ENCODE measurements at places on chromosomes 7 and 10. TPM values are rescaled to one million over a fixed set of nuclear protein-coding genes. Genes with fewer than 3 reads are reported as not detected.

DNA sequence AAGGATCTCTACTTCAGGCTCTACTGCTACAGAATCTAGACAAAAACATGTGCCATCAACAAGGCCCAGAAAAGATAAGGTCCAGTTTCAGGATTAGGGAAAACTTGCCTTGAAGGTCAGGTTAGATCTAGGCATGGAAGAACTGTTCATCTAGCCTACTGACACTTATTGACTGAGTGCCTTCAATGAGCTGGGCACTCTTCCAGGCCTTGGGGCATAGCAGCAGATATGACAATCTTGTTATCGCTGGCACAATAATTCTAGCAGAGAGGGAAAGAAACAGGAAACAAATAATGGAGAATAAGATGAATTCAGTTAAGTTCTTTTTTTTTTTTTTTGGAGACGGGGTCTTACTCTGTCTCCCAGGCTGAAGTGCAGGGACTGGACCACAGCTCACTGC is 71.6 kb downstream of the ADCYAP1R1 start:
- no peak for DNase-seq

DNA sequence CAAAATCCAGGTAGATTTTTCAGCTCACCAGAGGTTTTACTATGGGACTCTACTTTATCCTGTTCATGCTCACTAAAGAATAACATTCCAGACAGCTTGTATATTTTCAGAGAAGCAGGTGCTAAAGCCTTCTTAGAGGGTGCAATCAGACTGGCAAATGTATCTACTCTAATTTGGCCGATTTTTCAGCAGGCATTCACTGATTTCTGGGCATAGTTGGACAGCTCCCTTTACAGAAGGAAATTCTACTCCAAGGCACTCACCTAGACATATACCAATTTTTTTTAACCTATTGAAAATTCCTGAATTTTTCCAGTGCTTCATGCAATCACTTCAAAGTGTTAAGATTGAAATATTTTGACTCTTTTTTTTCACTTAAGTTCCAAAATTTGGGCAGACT is 3.8 kb upstream of the CNTNAP2 start:
- DNase-seq = no peak

The AIFM2 gene
- polyA plus RNA-seq = 2.6 TPM

DNA sequence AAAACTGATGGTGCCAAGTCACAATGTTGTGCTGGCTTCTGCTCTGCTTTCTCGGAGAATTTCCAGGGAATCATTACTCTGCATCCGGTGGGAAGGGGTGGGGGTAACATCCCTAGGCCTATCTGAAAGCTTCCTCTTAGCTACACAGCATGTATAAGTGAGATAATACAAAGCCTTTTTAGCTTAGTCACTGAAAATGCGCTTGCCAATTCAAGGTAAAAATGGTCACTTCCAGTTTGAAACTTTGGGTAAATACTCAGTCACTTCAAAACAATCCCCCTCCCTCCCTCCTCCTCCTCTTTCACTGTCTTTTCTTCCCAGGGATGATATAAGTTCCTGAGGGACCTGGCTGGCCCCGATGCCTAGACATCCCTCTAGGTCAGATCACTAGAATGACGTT is 57.3 kb upstream of the APBB1IP start:
- no peak for DNase-seq

DNA sequence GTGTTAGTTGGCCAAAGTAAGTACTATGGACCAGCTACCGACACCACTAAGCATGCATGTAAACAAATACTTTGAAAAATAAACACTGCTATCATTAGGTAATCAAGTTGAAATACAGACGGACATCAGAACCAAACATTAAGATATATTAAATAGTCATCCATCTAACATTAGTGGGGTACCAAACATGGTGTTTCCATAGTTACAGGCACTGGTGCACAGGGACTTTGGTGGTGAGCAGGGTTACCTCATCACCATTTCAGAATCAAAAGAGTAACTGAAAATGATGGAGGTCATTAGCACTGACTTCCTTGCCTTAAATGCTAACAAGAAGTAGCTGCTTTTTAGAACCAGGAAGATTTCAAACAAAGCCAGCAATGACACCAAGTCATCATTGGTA is 23.9 kb downstream of the EBLN1 start:
- no peak for DNase-seq

DNA sequence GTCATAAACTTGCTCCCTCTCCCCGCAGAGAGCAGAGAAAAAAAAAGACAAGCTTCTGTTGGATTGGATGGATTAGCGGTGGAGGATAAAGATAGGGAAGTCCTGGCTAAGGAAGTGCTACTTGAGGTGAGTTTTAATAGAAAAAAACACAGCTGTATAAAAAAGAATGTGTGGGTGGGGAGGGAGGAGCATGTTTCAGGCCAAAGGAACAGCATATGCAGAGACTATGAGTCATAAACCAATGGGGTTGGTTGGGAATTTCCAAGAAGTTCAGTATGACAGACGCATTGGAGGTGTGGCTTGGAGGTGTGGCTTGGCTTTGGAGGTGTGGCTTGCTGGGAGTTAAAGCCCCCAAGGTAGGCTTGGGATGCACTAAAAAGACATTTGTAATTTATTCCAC is 103.0 kb upstream of the LSM8 start:
- no peak for DNase-seq

DNA sequence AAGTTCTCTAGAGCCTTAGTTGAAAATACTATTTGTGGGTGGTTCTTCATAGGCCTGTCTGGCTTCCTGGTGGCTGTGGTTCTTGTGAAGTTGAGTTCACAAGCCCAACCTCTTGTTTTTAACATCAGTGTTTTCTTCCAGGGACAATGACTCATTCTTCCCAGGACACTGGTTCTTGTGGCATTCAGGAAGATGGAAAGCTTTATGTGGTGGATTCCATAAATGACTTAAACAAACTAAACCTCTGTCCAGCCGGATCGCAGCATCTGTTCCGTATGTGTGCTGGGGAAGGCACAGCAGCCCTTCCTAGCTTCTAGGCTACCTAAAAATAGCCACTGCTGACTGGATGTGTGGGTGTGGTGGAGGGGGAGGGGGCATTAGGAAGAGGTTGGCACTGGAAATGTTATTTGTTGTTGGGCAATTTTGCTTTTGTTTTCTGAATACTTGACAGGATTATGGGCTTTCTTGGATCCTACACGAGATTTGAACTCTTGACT is 3.9 kb downstream of the LSMEM1 start:
- DNase-seq = no peak

- no peak for DNase-seq
These were observed 824 bp downstream of the RELN start for GRCh38 chr7:103988468-103989199.

The ATP5MK gene
- 420 TPM for polyA plus RNA-seq

GRCh38 chr10:20622531-20623211 is 274.4 kb downstream of the NEBL start:
- peak; percentile 82 for DNase-seq

GRCh38 chr7:158581440-158582088 is 6.1 kb downstream of the PTPRN2 start:
- DNase-seq = no peak

The PRKAG2 gene
- 14.7 TPM for polyA plus RNA-seq

- no peak for DNase-seq
These were observed 305.3 kb upstream of the NFE2L3 start for GRCh38 chr7:25846722-25847121.

DNA sequence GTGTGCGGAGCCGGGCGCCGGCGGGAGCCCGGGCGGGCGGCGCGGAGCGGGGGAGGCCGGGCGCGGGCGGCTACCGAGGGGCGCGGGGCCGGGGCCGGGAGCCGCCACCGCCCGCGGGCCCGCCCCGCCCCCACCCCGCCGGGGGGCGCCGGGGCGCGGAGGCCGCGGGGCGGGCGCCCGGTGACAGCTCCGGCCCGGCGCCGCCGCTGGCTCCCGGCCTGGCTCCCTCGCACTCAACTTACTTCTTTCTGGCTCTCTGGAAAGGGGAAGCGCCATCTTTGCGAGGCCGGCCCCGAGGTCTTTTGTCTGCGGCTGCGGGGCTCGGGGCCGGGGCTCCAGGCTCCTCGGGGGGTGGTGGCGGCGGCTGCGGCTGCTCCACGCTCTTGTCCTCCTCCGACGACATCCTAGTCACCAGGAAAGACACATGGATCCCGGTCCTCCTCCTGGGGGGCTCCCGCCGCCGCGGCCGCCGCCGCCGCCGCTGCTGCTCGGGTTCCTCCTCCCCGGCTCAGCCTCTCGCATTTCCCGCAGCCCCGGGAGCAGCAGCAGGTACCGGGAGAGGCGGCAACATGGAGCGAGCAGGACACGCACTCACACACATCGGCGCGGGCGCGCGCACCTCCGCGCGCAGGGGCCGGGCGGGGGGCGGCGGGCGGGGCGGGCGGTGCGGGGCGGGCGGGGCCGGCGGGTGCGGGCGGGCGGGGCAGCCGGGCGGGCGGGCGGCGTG is at the start of gene KMT2C:
KMT2C (minus strand) TSS at position 620 of the 727 bp plus-strand sequence; CDS start at position 403, 217 bp downstream.
- DNase-seq = peak; percentile 47

- no peak for DNase-seq
These were observed 41.1 kb downstream of the ZC3HC1 start for GRCh38 chr7:130009848-130010688.

DNA sequence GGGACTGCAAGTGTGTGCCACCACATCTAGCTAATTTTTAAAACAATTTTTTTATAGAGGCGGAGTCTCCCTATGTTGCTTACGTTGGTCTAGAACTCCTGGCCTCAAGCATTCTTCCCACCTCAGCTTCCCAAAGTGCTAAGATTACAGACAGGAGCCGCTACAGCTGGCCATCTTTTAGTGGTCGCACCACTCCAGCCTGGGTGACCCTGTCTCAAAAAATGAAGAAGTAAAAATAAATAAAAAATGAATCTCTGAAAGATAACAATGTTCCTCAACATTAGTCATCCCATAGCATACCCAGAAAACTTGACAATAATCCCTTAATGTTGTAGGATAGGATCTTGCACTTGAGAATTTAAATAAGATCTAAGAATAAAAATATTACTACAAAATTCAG is 18.2 kb downstream of the WBP1L start:
- DNase-seq = no peak

DNA sequence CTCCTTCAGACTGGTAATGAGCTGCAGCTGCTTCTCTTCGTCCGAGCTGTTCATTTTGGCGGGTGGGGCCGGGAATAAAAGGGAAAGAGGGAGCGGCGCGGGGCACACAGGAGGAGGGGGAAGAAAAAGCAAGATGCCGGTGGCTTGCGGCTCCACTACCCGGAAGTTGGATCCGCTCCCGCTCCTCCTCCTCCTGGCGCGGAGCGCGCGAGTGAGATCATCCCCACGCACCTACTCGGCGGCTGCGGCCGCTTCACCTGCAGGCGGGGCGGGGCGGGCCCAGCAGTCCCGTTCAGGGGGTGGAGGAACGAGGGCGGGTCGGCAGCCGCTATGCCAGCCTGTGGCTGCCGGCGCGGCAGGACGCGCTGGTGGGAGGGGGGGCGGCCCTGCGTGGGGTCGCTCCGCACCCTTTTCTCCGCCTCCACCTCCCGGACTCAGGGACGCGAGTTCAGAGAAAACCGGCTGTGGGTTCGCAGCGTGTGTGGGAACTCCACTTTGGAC is at the start of gene SHTN1:
SHTN1 (minus strand) TSS at position 162 of the 501 bp plus-strand sequence; CDS start at position 54, 108 bp downstream.
- no peak for DNase-seq

The GARIN1A gene
- not detected for polyA plus RNA-seq

DNA sequence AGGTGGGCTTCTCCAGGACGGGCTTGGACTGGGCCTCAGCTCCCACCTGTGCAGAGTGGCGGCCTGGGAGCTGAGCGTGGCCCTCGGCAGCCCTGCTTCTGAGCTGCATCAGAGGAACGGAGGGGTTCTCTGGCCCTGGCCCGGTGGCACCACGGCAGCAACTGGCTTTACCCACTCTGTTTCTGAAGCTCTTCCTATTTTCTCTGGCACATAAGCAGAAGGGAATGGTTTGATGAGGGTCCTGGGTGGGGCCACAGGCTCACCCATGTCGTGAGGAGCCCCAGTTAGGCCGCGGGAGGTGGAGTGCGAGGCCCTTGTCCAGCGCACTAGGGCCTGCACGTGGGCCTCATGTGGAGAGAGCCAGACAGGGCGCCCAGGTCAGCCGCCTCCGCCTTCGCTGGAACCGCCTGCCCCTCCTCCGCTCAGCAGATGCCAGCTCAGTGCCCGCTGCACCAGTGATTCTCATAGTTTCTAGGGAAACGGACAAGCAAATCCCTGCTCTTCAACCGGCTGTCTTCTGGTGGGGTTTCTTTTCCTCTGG is 284.0 kb downstream of the CELF2 start:
- no peak for DNase-seq

DNA sequence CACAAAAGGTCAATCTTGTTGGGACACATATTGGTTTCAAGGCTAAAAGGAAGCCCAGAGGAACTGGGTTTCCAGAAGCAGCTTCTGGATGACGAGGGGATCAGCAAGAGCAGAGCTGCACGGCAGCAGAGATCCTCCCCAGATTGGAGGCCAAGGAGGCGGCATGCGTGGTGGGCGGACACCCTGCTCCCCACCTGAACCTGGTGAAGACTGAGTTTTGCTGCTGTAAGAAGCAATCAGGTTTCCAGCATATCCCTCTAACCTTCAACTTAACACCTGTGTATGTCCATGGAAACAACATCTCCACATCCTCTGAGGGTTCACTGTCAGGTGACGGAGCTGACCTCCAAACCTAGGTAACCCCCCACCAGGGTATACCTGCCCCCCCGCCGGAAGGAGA is 35.1 kb downstream of the SLIT1 start:
- no peak for DNase-seq

The KMT2C gene
- 24.6 TPM for polyA plus RNA-seq

- no peak for DNase-seq
These were observed 888.1 kb downstream of the REEP3 start for GRCh38 chr10:64409349-64409748.

The PAPSS2 gene
- not detected for polyA plus RNA-seq

GRCh38 chr7:47908720-47909119 is 39.5 kb downstream of the PKD1L1 start:
- DNase-seq = no peak

DNA sequence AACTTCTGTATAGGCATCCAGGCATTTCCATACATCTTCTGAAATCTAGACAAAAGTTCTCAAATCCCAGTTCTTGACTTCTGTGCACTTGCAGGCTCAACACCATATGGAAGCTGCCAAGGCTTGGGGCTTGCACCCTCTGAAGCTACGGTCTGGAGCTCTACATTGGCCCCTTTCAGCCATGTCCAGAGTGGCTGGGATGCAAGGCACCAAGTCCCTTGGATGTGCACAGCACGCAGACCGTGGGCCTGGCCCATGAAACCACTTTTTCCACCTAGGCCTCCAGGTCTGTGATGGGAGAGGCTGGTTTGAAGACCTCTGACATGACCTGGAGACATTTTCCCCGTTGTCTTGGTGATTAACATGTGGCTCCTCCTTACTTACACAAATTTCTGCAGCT is 1645.1 kb downstream of the REEP3 start:
- no peak for DNase-seq

DNA sequence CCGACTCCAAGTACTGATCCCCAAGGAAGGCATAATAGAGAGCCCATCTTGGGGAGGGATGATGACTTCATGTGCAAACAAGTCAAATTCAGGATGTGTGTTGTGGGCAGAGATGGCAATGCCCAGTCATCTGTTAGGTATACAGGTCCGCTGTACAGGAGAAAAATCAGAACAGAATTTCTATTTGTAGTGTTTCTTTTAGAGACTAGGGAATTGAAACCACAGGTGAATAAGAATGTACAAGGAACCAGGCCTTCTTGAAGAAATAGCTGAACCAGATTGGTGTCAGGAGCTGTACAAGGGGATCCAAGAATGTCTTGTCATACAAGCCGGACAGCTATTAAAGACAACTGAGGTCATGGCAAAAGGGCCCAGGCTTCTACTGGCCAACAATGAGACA is 147.9 kb downstream of the PFKFB3 start:
- no peak for DNase-seq

- DNase-seq = no peak
These were observed 335.4 kb upstream of the ANKRD30A start for GRCh38 chr10:36789974-36790373.

The CYP2E1 gene
- polyA plus RNA-seq = 1.5 TPM

Data from immature natural killer cell (primary cell).